H9 (cell line): ENCODE measurements at places on chromosomes 3 and 15.

DNA sequence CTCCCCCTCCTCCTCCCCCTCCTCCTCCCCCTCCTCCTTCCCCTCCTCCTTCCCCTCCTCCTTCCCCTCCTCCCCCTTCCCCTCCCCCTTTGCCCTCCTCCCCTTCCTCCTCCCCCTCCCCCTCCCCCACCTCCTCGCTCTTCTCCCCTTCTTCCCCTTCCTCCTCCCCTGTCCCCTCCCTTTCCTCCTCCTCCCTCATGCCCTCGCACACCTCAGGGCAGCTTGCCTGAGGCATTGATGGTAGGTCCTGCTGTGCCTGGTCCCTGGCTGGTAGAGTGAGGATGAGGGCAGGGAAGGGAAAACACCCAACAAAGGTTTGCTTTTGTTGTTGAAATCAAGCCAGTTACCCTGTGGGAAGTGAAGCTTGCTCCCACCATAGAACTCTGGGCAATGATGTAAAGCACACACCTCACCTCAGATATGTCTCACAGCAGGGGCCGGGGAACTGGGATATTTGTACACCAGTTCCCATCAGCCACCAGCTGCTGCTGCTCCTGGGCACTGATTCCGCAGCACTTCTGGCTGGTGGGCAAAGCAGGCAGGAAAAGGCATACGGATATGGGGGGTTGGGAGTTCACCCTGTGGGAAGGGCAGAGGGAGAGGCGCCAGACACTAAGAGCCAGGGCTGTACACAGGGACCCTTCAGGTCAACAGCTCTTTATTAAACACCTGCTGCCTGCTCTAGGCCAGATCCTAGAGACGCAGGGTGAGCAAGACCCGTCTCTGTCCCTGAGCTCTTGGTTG, 13.8 kb downstream of the ISG20 start:
- no peak for DNase-seq

GRCh38 chr3:192410684-192410960, 316.7 kb downstream of the FGF12 start:
- DNase-seq, result no peak

- no peak for DNase-seq
Measured at GRCh38 chr3:63354160-63354559, 76.1 kb downstream of the SYNPR start.

DNA sequence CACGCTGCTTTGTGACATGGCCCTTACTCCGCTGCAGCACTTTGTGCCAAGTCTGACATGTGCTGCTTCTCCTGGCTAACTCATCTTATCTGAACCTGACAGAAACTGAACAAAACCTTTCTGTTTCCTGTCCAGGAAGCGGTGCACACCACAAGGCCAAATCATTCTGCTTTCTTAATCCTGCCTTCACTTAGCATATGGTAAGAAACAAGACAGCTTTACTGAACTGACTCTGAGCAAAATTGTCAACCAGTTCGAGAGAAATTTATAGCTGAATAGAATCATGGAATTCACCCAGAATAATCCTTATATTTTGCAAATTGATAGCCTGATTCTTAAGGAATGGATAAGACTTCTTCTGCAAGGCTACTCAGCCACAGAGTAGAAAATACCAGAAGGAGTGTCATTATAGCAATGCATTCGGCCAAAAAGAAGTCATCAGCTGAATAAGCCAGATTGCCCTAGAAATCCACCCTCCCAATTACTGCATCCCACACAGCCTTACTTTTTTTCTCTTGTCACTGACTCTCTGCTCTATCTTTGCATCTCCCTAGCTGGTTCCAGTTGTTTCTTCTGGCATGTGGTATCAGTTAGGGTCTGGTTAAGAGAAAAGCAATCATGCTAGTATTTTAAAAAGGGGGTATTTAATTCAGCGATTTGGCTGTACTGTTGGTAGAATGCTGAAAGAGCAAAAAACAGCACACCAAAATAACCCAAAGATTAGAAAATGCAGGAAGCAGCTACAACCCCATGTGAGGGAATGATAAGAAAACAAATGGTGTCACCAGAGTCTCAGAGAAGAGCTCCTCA, 41.6 kb upstream of the STRIT1 start:
- no peak for DNase-seq

DNA sequence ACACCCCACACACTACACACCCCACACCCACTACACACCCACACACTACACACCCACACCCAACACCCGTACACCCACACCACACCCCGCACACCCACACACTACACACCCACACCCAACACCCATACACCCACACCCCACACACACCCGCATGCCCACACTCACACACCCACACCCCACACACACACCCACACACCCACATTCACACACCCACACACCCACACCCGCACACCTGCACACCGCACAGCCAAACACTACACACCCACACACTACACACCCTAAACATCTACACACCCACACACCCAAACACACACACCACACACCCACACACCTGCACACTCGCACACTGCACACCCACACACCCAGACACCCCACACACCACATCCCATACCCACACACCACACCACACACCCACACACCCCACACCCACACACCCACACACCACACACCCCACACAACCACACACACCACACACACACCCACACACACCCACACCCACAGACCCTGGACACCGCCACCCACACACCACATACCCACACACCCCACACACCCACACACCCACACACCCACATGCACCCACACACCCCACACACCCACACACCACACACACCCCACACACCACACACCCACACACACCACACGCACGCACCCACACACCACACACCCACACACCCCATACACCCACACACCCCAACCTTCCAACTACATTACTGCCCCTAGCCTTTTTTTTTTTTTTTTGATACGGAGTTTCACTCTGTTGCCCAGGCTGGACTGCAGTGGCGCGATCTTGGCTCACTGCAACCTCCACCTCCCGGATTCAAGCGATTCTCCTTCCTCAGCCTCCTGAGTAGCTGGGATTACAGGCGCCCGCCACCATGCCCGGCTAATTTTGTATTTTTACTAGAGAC, 16.9 kb downstream of the CEP19 start:
- DNase-seq, result no peak

GRCh38 chr15:70059476-70060213, 38.1 kb downstream of the TLE3 start:
- DNase-seq, result no peak

DNA sequence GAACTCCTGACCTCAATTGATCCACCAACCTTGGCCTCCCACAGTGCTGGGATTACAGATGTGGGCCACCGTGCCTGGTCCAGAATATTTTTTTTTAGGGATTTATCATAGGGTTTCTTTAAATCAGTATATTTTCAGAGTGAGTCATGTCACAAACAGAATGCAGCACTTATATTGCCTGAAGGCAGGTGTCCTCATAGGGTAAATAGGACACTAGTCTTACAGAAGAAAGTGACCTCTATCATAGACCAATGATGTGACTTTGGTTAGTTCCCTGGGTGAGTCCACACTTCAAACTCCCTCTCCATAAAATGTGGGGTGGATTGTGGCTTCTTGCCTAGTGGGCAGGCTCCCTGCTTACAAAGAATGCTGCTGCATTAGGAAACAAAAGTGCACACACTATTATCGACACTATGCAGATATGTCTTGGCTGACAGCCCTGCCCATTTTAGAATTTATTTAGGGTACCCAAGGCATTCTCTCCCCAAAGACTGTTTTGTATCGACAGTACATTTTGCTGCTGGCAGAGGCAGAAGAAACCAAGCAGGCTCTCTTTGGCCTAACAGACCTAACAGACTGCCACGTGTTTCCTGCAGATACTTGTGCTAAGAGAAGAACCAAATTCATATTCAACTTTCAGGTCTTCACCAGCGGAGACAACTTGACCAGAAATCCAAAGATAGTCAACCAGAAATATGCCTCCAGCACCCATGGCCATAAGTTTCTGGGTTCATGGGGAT, 125.0 kb downstream of the MOBP start:
- DNase-seq, result no peak

DNA sequence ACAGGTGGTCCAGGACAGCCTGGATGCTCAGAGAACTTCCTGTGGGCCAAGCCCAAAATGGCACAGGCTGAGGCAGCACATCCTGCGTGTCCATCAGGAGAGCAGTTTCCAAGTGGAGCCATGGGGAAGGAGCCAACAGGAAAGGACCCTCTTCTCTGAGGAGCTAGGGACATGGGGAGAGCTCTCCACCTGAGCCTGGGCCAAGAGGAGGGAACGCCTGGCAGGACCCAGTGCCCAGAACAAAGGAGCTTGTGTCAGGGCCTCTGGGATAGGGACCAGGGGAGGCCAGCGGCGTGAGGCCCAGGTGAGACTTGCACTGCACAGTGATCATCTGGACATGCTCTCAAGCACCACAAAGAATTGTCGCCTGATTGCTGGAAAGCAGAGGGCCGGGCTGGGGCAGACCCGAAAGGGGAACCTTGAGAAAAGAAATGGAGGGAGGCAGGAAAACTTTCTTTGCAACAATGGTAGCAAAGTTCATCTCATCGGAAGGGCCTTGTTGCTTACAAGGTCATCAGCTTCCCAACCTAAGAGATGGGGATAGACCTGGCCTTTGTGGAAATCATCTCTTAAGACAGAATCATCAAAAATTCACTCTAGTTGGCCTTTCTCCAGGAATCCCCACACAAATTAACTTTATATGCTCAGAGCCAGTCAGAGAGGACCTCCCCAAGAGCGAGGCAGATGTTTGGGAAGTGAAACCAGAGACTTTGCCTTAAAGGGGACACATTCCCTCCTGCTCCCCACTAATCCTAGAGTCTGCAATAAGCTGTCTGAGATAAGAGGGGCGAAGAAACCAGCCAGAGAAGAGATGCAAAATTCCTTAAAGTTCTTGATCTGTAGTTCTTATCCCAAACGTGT, 47.7 kb upstream of the HES1 start:
- DNase-seq, result no peak

GRCh38 chr3:69490235-69490634, 104.3 kb upstream of the FRMD4B start:
- DNase-seq, result no peak

DNA sequence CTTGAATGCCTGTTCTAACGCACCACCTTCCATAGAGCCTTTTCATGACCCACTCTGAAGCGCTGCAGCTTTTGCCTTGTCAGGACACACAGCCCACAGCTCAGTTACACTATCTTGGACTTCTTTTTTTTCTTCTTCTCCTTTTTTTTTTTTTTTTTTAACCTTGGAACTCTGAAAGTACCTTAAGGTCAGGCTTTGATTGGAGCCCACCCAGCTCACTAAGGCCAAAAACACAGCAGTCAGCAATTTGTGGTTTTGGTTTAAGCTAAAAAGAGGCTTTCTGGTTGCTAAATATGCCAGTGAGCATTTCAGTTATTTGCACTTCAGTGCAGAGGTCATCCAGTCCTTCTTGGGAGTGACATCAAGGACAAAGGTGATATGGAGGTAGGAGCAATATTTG, 1.7 kb downstream of the SLC25A20 start:
- DNase-seq, result no peak

- DNase-seq, result no peak
Measured at GRCh38 chr3:143358155-143358792, 238.7 kb downstream of the CHST2 start.

- no peak for DNase-seq
Measured at GRCh38 chr3:140711390-140712035, 33.6 kb downstream of the TRIM42 start.

- no peak for DNase-seq
Measured at GRCh38 chr15:31586841-31587240, 260.2 kb downstream of the KLF13 start.

GRCh38 chr15:42072141-42072685, 22.1 kb downstream of the PLA2G4D start:
- no peak for DNase-seq

- no peak for DNase-seq
Measured at GRCh38 chr15:98728082-98728810, 79.9 kb downstream of the IGF1R start.

- DNase-seq, result no peak
Measured at GRCh38 chr15:45307230-45307924, 55.3 kb downstream of the SLC28A2 start.

DNA sequence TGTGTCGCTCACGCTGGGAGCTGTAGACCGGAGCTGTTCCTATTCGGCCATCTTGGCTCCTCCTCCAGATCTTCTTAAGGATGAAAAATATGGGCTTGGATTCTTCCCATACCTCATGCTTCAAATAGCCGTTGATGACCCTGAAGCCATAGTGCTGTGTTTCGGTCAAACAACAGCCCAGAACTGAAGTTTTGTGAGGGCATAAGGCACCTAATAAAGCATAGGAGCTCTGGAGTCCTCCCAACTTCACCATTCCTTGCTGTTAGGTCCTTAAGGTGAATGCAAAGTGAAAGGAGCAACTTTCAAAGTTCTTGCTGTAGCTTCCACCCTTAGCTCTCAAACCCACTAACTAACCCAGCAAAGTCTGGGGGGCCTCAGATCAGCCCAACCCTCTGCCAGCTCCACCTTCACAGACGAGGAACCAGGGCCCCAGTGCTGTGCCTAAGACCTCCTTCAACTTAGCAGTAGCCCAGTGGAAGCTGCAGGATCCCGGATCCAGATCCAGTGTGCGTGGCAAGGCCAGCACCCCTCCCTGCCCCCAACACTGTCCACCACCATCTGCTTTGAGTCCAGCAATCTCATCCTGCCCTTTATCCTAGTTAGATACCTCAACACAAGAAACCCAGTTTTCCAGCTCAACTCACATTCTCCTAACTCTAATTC, at the start of gene GRK7:
TSS of gene GRK7 (plus strand) at position 321 of the 663 bp plus-strand sequence. CDS start 14,877 bp downstream, outside the sequence.
- DNase-seq, result no peak

- peak; percentile 40 for DNase-seq
Measured at GRCh38 chr3:142180761-142181362, 31.5 kb upstream of the TFDP2 start.

DNA sequence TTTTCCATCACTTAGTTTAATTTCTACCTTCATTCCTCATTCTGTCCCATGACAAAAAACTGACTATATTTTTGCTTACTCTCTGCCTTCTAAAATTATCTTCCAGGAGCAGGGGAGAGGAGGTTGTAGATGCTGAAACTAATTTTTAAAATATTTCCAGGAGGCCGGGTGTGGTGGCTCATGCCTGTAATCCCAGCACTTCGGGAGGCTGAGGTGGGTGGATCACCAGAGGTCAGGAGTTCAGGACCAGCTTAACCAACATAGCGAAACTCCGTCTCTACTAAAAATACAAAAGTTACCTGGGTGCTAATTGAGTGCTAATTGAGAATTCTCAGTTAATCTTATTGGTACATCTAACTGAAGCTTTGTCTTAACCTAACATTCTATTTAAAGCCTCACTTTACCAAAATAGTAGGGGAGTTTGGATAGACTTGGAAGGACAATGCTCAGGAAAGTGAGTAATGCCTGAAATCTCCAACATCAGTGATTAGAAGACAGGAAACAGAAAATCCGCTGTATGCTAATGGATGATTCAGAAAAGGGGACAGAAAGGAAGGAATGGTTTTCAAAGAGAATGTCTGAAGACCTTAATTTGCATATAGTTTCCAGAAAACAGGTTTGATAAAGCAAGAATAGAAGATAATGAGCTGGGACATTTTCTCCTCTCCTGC, 336.1 kb downstream of the GBE1 start:
- no peak for DNase-seq

DNA sequence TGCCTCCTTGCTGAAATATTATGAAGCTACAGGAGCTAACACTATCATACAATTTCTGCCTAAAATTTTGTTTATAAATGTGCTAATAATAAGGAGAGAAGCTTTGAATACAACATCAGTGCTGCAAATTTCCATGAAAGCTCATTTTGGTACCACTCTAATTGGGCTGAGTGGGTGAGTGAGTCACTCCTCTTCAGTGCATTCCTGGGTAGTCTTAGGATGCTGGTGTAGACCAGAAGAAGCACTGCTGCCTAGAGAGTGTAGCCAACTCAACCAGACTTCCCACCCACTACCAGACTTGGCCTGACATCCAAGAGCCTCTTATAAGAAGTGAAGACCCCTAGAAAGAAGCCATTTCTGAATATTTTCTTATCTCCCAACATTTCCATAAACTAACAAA, 32.5 kb upstream of the CCDC54 start:
- no peak for DNase-seq
